ENCODE measurements at places on chromosomes 7 and 10.

- DNase-seq, result no peak
Measured at GRCh38 chr7:4906682-4907081, 23.2 kb upstream of the RADIL start.

DNA sequence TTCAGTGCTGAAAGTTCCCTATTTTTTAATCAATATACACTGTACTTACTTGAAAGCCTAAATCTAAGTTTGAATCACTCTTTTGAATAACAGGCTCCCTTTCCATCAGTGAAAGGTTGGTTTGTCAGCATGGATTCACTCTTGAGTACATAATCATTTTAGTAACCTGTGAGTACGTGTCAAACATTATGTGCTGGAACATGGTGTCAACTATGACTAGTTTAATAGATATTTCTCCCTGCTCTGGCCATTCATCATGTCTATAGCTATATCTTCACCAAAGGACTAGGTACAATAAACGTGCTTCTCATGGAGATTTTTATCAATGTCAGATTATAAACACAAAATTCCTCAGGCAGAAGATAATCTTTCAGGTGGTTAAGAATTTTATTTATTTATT lies 61.7 kb upstream of the MDFIC start:
- no peak for DNase-seq

DNA sequence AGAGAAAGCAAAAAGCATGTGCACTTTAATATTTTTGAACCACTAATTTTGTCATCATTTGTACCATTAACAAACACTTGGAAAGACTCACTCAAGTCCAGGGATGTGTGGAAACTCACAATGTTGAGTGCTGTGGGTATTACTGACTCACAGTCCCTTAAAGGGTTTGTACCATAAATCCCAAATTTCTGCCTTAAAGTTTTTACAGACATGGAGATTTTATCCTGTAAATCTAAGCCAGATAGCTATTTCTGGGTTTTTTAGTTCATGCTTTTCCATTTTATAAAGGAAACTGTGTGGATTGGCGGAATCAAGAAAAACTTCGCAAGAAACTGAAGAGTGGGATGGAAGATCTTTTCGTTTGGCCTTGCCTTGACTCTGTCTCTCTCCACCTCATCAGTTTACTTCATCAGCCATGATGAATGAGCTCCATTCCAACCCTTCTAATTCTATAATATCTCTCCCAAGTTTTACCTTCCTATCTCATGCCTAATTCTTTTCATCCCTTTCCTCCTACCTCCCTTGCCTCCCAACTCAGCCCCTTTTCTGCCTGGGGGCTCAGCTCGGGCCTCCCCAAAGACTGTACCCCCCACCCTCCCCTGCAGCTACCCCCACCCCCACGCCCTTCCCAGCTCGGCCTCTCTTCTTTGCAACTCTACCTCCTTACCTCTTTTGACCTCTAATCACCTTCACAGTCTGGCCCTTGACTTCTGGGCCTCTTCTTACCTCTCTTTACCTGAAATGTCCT lies 218.5 kb upstream of the MKLN1 start:
- no peak for DNase-seq

GRCh38 chr10:3682745-3683144 lies 102.3 kb downstream of the KLF6 start:
- DNase-seq, result no peak

DNA sequence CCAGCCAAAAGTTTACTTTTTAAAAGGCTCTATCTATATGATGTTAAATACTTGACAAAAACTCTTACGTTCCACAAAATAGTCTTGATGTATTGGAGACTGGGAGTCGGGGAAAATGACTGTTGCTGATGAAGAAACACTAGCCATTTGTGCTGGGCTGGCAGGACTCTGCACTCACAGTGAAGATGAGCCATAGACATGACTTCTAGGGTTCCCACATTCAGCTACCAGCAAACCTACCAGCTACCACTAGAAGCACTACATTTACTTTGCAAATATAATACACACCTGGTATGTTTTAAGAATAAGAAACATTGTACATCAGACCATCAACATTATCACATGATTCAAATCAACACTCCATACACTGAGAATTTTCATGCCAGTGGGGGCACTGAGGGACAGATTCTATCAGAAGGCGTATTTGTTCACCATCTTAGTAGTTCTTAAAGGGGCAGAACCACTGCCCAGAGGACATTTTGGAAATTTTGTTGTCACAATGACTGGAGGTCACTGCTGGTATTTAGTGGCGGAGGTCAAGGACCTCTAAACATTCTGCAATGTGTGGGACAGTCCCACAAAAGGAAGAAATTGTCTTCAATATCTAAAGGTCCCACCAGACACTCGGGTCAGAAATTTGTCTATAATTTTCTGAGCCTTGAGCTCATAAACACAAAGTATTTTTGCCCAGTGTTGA lies 52.3 kb downstream of the PARD3 start:
- no peak for DNase-seq

- no peak for DNase-seq
Measured at GRCh38 chr10:68781613-68782574, 45.4 kb upstream of the STOX1 start.

DNA sequence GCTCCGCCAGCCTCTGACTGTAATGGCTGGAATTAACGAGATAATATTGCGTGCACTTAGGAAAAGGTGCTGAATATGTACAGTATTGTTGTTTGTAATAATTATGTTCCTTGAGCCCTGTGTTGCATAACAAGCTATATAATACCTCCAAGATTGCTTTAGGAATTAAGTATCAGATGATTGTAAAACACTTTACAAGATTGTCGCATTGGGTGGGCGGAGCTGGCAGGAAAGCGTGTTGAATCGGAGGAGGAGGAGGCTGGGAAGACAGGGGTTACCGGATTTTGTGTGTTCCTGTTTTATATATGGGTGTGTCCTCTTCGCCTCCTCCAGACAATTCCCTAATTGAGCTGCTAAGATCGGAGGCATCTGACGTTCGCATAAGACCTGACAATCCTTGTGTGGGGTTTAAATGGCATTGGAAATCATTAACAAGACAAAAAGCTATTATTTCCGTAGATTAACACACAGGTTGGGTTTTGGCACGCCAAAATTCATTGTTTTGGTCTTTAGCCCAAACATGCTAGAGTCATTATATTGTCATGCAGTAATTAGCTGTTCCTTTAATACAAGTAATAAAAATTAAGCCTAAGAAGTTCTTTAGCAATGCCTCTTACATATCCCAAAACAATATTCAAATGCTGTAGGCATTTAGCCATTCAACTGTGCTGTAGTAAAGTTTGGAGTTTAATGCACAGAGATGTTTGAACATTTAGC lies 192.9 kb upstream of the SH2B2 start:
- DNase-seq, result no peak

DNA sequence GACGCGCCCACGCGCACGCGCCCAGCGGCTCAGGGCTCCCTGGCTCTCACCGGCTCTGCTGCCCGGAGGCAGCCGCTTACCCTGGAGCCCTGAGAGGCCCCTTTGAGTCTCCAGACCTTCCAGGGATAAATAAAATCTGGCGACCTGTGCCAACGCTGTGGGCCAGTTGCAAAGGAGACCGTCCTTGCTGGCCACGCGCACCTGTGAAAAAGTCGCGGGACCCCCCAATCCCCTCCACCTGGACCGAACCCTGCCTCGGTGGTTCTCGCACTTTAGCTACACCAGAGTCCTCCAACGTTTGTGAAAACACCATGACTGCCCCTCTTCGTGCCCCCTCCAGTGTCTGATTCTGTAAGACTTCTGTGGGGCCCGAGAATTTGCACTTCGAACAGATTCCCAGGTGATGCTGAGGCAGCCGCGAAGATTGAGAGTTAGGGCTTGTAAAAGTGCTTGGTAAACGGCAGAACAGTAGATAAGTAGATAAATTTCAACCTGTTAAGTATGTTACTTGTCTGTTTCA lies 102.4 kb upstream of the SVIL start:
- DNase-seq, result no peak

DNA sequence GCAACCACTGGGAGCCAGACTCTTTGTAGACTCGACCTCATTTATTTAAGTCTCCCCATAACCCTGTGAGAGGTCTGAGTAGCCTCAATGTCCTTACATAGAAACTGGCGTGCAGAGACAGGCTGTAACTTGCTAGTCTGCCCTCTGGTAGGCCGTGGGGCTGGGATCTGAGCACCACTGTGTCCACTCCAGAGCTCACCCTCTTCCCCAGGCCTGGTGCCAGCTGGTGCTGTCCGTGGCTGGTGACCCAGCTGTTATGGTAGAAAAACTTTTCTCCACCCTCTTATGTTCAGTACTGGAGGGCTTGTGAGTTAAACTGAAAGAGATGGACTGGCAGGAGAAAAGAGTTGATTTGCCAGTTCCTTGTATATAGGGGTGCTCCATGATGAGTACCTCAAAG lies 41.9 kb downstream of the ADAMTS14 start:
- no peak for DNase-seq

GRCh38 chr7:50317697-50318669 lies 13.5 kb downstream of the IKZF1 start:
- no peak for DNase-seq

- DNase-seq, result no peak
Measured at GRCh38 chr10:92757066-92757710, 67.4 kb downstream of the HHEX start.

GRCh38 chr7:23212841-23213240 lies 31.0 kb downstream of the NUP42 start:
- DNase-seq, result no peak

- DNase-seq, result no peak
Measured at GRCh38 chr7:36984710-36985312, 260.5 kb upstream of the AOAH start.

DNA sequence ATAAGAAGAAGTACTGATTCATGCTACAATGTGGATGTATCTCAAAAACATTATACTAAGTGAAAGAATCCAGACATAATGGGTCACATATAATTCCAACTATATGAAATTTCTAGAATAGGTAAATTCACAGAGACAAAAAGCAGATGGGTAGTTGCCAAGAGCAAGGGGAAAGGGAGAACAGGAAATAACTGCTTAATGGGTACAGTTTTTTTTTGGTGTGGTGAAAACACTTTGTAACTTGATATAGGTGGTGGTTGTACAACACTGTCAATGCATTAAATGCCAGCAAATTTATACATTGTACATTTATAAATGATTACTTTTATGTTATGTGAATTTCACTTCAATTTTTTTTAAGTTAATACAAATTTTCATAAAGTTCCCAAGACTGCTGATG lies 19.4 kb upstream of the LRRN3 start:
- DNase-seq, result no peak

DNA sequence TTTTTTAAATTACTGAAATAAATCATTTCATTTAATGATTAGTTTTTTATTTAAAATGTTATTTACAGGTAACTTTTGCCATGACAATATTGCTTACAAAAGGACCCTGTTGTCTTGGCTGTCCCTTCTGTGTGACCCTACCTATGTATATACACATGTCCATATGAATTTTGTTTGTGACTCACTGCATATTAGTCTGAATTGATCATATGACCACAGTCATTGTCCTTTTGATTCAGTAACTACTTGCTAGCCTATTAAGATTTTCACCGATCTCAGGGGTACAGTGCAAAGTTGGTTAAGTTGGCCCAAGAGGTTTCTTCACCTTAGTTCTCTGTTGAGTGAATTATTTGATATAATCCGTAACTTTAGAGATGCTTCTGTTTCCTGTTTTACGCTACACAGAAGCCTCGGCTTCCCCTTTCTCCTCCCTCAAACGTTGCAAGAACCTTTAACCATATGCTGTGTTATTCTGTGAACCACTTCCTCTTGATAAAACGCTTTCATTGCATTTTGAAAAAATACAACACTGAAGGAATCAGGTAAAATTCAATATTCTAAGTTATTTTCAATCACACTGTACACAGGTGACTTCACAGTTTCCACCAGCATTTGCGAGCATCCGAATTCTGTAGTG lies 43.9 kb downstream of the APBB1IP start:
- DNase-seq, result no peak

GRCh38 chr7:101635484-101635883 lies 6.4 kb upstream of the MYL10 start:
- DNase-seq, result no peak

DNA sequence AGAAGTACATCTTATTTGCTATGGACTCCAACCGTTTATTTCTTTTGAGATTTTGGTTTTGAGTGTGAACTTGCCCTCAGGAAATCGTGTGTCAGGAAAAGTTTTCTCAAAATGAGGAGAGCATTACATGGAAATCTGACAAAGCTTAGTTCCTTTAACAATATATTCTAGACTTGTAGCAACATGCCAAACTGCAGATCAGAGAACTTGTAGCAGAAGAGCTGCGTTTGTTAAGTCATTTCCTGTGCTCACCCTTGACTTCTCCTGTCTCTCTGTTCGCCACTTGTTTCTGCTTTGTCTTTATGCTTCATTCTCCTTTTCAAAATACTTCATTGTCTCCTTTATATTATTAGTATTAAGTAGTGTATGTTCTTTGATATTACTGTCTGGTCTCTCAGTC lies 116.6 kb upstream of the FOXP2 start:
- DNase-seq, result no peak

DNA sequence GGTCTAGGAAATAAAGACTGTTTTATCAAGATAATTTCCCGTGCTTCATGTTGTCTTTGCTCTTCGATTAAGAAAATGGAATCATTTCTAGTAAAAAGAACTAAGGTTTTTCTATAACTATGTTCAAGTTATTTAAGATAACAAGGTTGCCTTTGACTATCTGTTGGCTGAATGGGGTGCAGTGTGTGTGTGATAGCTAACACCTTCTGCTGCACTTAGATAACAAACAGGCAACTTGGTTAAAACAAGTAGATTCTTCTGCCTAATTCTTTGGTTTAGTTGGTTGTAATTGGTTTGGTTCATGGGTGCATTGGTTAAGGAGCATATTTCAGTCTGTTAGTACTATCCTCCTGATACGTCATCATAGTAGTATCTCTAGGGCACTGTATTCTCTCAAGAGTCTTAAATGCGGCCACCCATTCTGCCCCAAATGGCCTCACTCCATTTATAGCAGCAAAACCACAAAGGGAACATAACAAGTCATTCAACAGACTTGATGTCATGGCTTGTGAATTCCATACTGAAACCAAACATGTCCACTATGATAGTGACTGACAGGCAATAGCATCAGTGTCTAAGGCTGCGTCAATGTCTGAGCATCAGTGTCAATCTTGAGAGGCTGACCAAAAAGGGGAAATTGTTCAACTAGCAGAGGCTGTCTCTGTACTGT lies 55.7 kb downstream of the CCDC3 start:
- DNase-seq, result no peak

GRCh38 chr10:119469846-119470245 lies 72.7 kb downstream of the RGS10 start:
- DNase-seq, result no peak

GRCh38 chr10:34286136-34286739 lies 528.9 kb downstream of the PARD3 start:
- DNase-seq, result no peak

GRCh38 chr7:93013446-93014061 lies 104.2 kb downstream of the SAMD9 start:
- DNase-seq, result no peak

Measured in stimulated activated CD8-positive, alpha-beta memory T cell treated with anti-CD3 and anti-CD28 coated beads, Interleukin-15, amount 100 ng/mL, for 1 hour (primary cell).